ENCODE measurements at places on chromosomes 7 and 10.

DNA sequence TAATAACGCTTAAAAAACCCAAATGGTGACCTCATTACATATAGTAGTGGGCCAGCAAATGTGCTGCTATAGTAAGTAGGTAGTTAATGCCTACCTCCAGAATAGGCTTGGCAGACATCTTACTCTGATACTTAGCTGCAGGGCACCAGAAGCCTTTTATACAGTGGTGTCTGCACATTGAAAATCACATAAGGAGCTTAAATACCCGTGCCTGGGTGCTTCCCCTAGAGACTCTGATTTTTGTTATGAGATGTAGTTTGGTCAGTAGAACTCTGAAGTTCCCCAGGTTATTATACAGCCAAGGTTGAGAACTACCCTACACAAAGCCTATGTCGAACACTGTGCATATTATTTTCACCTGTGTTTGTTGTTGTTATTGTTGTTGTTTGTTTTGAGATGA, 47.2 kb downstream of the ANKIB1 start:
- DNase-seq: no peak
- H3K27ac ChIP-seq: no peak overlapping the region
- peaks cover 15% of the 10 kb centered on the region for H3K36me3 ChIP-seq
- H3K4me3 ChIP-seq: no peak overlapping the region
- no peaks in the 10 kb centered on the region for H3K27me3 ChIP-seq

GRCh38 chr10:74039561-74040145, 41.7 kb downstream of the VCL start:
- peaks cover 19% of the 10 kb centered on the region for H3K4me1 ChIP-seq
- peaks cover 2% of the 10 kb centered on the region for H3K36me3 ChIP-seq
- no peak overlapping the region for H3K4me3 ChIP-seq
- no peaks in the 10 kb centered on the region for H3K27me3 ChIP-seq
- H3K27ac ChIP-seq: no peak overlapping the region

- H3K27ac ChIP-seq: no peak overlapping the region
- H3K4me3 ChIP-seq: no peak overlapping the region
- H3K4me1 ChIP-seq: peaks cover 7% of the 10 kb centered on the region
- H3K36me3 ChIP-seq: no peaks in the 10 kb centered on the region
- H3K27me3 ChIP-seq: peaks cover 2% of the 10 kb centered on the region
Observed at GRCh38 chr10:51832652-51833383, 133.4 kb upstream of the CSTF2T start.

GRCh38 chr10:114577133-114577532, 80.9 kb downstream of the ABLIM1 start:
- H3K27me3 ChIP-seq: no peaks in the 10 kb centered on the region
- no peak overlapping the region for H3K27ac ChIP-seq
- no peaks in the 10 kb centered on the region for H3K36me3 ChIP-seq
- H3K4me1 ChIP-seq: no peaks in the 10 kb centered on the region

DNA sequence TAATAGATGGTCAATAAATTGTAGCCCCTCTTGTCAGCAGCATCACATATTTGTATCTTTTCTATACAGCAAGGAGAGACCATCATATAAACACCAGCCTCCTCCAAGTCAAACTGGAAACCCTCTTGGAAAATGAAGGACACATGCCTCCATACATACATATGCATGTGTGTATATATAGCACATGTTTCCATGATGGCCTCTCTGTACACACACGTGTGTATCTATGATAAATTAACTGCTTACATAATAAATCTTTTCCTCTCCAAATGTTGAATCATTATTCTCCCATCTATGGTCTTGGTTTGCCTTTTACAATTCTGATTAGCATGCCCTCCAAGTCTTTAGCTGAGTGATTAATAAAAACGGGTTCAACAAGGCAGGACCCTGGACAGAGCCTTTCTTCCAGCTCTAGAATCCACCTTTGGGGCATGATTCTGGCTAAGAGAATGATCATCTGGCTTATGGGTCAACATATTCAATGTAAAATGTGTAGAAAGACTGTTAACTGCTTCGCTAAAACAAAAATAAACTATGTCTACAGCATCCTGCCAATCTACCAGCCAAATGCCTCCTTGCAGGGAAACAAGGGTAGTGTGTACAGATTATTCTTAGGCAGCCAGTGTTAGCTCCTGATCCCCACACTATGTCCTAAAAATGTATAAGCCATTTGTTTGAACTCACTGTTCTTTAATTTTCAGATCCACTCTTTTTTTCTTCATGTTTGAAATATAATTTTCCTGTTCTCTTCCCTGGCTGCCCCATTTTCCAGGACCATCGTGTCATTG, 70.0 kb downstream of the CRTAC1 start:
- no peak overlapping the region for H3K4me3 ChIP-seq
- DNase-seq: no peak
- H3K27ac ChIP-seq: no peak overlapping the region
- peaks cover 33% of the 10 kb centered on the region for H3K27me3 ChIP-seq
- no peaks in the 10 kb centered on the region for H3K36me3 ChIP-seq

DNA sequence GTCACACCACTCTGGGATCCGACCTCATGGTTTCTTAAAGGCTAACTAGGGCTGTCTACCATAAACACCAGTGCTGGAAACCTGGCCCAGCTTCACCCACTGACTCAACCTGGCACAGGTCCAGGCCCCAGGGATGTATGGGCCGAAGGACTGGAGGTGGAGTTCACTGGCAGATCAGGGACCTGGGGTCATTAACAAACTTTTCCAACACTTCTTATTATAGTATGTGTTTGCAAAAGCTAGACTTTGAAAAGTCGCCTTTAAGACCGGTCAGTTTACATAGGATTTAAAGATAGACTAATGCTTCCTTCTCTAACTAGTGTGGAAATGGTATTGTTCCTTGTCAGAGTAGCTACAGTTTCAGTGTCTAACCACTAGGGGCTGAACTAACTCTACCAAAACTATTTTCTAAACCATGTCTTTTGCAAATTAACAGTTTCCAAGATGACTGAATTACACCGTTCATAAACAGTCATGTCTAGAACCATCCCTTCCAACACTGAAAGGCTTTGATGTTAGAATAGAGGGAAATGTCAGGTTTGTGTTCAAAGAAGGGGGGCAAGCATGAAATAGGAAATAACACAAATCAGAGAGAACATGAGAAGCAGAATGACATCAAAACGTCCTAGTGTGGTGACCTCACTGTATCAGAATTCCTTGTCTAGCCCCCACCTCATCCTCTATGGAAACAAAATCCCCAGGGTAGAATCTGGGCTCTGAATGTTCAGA, 29.7 kb downstream of the STN1 start:
- no peak overlapping the region for H3K4me3 ChIP-seq
- peaks cover 32% of the 10 kb centered on the region for H3K36me3 ChIP-seq
- peaks cover 35% of the 10 kb centered on the region for H3K4me1 ChIP-seq
- DNase-seq: peak; percentile 57

GRCh38 chr7:4675771-4676367, 6.2 kb upstream of the FOXK1 start:
- H3K27ac ChIP-seq: no peak overlapping the region
- no peak overlapping the region for H3K4me3 ChIP-seq
- H3K27me3 ChIP-seq: no peaks in the 10 kb centered on the region
- no peak for DNase-seq
- no peaks in the 10 kb centered on the region for H3K36me3 ChIP-seq
- no peaks in the 10 kb centered on the region for H3K4me1 ChIP-seq

GRCh38 chr10:65531545-65531944, 1394.3 kb upstream of the LRRTM3 start:
- no peaks in the 10 kb centered on the region for H3K4me1 ChIP-seq
- no peak overlapping the region for H3K4me3 ChIP-seq
- no peak for DNase-seq
- H3K27ac ChIP-seq: no peak overlapping the region

GRCh38 chr7:94405506-94405905, 10.8 kb downstream of the COL1A2 start:
- no peak overlapping the region for H3K4me3 ChIP-seq
- peaks cover 12% of the 10 kb centered on the region for H3K27me3 ChIP-seq
- no peaks in the 10 kb centered on the region for H3K4me1 ChIP-seq
- no peak for DNase-seq
- no peak overlapping the region for H3K27ac ChIP-seq
- H3K36me3 ChIP-seq: no peaks in the 10 kb centered on the region

DNA sequence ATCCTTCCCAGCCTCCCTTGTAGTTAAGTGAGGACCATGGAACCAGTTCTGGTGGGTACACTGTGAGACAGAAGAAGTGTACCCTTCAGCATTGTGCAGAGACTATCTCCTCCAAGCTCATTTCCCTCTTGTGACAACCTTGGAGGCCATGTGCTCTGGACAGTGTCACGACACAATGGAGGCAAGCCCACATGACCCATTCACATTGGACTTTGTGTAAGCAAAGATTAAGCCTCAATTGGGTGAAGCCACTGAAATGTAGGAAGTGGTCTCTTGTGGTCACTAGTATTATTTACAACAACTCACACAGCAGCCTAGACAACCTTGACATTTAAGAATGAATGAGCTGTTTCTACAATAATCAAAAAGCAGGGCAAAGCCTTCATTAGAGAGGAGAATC, 124.2 kb downstream of the INHBA start:
- H3K27ac ChIP-seq: no peak overlapping the region
- H3K4me1 ChIP-seq: no peaks in the 10 kb centered on the region
- no peak for DNase-seq
- no peaks in the 10 kb centered on the region for H3K36me3 ChIP-seq
- no peak overlapping the region for H3K4me3 ChIP-seq

GRCh38 chr10:68565658-68566057, 5.5 kb downstream of the TET1 start:
- H3K27me3 ChIP-seq: peaks cover 28% of the 10 kb centered on the region
- H3K4me1 ChIP-seq: peaks cover 18% of the 10 kb centered on the region
- H3K27ac ChIP-seq: no peak overlapping the region
- no peak for DNase-seq
- no peak overlapping the region for H3K4me3 ChIP-seq

DNA sequence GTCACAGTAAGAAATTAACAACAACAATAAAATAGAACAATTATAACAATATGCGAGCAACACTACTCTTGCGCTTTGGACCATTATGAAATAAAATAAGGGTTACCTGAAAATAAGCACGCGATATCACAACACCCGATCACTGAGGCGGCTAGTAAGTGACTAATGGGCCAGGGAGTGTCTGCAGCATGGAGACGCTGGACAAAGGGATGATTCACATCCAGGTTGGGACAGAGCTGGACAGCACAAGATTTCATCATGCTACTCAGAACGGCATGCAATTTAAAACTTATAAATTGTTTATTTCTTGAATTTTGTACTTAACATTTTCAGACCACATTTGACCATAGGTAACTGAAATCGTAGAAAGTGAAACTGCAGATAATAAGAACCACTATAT, 15.6 kb downstream of the HIBADH start:
- no peak overlapping the region for H3K27ac ChIP-seq
- H3K36me3 ChIP-seq: peaks cover 15% of the 10 kb centered on the region
- no peak overlapping the region for H3K4me3 ChIP-seq
- peaks cover 2% of the 10 kb centered on the region for H3K4me1 ChIP-seq
- no peak for DNase-seq

DNA sequence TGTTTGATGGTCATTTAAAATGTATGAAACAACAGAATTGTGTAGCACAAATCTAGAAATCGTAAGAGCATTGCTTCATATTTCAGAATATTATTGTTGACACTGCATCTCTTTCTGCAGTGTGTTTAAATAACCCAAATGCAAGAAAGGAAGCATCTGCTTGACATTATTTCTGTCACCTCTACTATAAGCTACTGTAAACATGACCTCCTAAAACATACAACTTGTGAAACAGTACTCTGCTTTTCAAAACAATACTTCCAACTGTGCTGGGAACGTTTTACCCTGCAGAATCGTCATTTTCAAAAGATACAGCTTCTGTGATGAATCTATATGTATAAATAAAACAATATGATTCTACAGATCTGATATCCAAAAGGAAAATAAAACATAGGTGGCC, 82.0 kb downstream of the RNF133 start:
- no peaks in the 10 kb centered on the region for H3K4me1 ChIP-seq
- no peak overlapping the region for H3K27ac ChIP-seq
- H3K36me3 ChIP-seq: no peaks in the 10 kb centered on the region
- no peak for DNase-seq

DNA sequence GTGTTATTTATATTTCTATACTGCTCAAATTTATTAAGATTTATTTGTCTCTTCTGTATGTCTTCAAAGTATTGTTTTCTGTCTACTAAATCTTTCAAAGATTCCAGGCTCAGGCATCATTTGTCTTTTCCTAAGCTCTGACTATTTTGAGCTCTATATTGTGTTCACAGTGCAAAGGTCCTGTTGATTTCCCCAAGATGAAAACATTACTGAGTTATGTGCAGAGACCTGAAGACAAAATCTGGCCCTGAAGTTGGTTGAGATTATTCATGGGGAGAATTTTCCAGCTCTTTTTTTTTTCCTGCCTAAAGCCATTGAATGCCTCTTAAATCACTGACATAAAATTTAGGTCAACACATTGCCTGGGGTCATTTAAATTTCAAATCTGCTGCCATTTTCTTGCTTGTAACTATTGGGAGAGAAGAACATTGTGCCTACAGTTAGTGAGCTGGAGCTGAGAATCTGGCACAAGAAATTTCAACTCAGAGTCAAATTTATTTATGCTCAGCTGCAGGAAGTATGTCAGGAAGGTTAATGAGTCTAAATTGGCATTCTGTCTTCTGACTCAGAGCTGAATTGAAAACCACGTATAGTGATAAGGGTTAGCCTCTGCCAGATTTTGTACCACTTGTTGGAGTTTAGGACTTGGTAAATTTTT, 31.6 kb downstream of the CSTF2T start:
- DNase-seq: no peak
- no peak overlapping the region for H3K27ac ChIP-seq
- no peaks in the 10 kb centered on the region for H3K36me3 ChIP-seq
- no peak overlapping the region for H3K4me3 ChIP-seq
- no peaks in the 10 kb centered on the region for H3K4me1 ChIP-seq

GRCh38 chr10:16314259-16314658, 122.6 kb upstream of the PTER start:
- H3K27ac ChIP-seq: no peak overlapping the region
- H3K27me3 ChIP-seq: no peaks in the 10 kb centered on the region
- peak; percentile 7 for DNase-seq
- H3K4me1 ChIP-seq: no peaks in the 10 kb centered on the region
- no peaks in the 10 kb centered on the region for H3K36me3 ChIP-seq

- H3K27ac ChIP-seq: no peak overlapping the region
- no peak overlapping the region for H3K4me3 ChIP-seq
- no peaks in the 10 kb centered on the region for H3K36me3 ChIP-seq
Observed at GRCh38 chr7:129807863-129808262, 144.9 kb downstream of the UBE2H start.

DNA sequence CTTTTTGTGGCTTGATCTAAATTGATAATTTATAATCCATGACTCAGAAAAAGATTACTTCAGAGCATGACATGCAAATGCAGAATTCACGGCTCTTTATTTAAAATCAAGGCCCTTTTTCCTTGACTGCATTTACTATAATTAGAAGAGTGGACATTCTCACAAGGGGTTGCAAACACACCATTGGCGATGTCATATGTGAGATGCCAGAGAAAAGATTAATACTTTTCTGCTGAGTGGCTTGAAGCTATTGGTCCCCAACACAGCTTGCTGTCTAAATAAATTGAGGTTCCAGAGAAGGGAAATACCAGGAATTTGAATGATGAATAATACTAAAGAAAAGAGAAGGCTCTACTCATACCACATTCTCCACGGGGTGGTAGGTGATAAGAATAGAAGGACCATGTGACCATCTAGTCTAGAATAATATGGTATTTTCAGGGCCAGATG, 78.7 kb upstream of the ARID5B start:
- no peaks in the 10 kb centered on the region for H3K4me1 ChIP-seq

GRCh38 chr10:3781468-3782145, 3.4 kb downstream of the KLF6 start:
- H3K4me1 ChIP-seq: peaks cover 62% of the 10 kb centered on the region
- peak; percentile 69 for DNase-seq
- peak overlapping the region; percentile 97 for H3K27ac ChIP-seq
- H3K36me3 ChIP-seq: peaks cover 75% of the 10 kb centered on the region
- no peaks in the 10 kb centered on the region for H3K27me3 ChIP-seq
